ENCODE measurements at places on chromosomes 13 and 19.

DNA sequence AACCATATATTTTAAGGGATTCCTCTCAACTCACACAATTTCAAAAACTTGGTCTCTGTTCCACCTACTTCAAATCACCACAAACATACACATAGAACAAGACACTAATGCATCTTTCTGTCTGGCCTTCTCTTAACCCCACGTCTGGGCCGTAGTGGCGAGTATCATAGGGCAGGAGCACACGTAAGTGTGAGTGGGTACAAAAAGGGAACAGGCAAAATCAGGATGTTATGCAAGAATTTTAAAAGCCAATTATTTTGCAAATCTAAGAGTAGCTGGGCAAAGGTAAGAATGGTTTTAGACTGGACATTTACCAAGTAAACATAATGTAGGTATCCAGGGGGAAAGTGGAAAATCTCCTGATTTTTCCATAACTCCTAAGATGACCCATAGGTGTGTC, 35.1 kb downstream of the MTMR6 start:
- no peak for DNase-seq

GRCh38 chr19:3945838-3946237, 13.0 kb downstream of the NMRK2 start:
- no peak for DNase-seq

- no peak for DNase-seq
Measured at GRCh38 chr19:47111682-47112165, 1.9 kb downstream of the ZC3H4 start.

- no peak for DNase-seq
Measured at GRCh38 chr19:58549664-58550361, 5.1 kb downstream of the CHMP2A start.

- no peak for DNase-seq
Measured at GRCh38 chr13:44136696-44137268, 236.8 kb upstream of the SERP2 start.

DNA sequence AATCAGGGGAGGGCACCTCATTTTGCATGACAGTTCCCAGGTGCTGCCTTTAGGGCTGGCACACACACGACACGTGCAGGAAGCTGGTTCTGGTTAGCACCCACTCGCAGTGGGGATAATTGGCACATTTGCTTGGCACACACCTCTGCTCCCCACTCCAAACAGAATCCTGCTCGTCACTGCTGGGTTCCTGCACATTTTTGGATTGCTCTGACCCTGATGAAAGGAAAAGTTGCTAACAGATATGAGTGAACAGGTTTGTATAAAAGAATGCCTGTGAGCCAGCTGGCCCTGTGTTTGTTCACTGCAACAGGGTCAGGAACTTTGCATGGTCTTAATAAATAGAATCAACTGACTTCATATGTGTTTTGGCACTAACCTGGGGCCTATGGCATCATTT, 1500.4 kb downstream of the EFNB2 start:
- DNase-seq = no peak

DNA sequence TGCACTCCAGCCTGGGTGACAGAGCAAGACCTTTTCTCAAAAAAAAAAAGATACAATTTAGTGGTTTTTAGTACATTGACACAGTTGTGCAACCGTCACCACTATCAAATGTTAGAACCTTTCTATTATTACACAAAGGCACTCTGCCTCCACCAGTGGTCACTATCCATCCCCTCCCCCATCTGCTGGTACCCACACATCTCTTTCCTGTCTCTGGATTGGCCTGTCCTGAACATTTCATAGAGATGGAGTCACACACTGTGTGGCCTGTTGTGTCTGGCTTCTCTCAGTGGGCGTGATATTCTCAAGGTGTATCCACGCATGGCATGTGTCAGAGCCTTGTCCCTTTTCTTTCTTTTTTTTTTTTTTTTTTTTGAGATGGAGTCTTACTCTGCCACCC, 11.2 kb downstream of the KDM4B start:
- no peak for DNase-seq

GRCh38 chr13:110492679-110493593, 68.6 kb downstream of the RAB20 start:
- DNase-seq = no peak

DNA sequence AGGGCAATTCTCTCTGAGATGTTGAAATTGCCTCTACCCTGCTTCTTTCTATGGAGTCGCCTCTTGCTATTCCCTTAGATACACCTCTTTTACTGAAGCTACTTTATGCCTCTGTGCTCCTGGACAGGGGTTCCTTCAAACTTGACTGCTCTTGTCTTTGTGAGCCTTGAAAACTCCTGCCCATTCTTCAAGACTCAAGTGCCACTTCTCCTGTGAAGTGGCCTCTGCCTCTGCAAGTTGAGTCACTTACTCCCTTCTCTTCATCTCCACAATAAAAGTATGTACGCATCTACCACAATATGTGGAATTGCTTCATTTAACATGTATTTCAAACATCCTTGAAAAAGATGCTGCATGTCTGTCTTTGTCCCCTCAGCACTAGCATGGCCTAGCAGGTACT, 66.0 kb upstream of the TPP2 start:
- DNase-seq = no peak

DNA sequence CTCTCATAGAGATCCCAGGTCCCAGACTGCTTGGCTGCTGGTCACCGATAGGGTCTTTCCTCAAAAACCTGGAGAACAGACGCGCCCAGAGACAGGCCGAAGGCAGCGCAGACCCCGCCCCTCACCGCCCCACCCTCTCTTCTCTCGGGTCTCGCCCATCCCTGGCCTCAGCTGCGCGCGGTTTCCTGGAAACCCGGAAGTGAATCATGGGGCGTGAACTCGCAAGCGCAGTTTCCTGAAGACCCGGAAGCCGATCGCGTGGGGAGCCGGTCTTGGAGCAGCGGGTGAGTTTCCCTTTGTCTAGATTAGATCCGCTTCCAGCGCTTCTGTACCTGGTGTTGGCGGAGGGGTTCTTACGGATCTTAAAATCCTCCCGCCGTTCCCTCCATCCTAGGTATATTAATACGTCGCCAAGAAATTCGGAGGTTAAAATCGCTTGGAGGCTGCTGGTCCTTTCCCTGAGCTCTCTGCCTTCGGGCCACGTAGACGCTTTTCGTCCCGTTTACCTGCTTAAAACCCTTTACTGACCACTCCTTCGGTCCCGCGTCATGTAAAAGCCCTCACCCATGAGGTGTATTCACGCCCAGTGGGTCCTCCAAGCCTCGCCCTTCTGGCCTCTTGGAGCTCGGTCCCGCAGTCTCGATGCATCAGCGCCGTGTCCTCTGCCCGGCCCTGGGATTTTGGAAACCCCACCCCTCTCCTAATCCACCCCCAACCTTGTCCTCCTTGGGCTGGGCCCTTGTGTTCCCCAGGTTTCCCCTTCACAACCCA, at the start of gene ZNF578:
TSS of gene ZNF578 (plus strand) at position 230 of the 771 bp plus-strand sequence. CDS start 48,293 bp downstream, outside the sequence.
- peak; percentile 94 for DNase-seq

GRCh38 chr19:28388988-28389387, 824.0 kb downstream of the UQCRFS1 start:
- DNase-seq = no peak

DNA sequence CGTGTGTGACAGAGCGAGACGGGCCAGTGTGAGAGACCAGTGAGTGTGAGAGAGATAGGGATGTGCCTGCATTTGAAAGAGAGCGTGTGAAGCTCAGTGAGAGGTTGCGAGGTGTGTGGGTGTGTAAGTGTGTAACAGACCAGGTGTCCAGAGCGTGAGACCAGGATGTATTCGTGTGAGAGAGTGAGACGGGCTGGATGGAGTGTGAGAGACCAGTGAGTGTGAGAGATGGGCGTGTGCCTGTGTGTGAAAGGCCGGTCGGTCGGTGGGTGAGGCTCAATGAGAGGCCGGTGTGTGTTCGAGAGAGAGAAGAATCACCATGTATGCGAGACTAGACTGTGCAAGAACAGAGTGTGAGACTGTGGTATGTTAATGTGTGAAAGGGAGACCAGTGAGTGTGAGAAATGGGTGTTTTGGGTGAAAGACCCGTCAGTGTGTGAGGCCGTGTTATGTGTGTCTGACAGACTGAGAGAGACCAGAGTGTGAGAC, 679 bp downstream of the ZNF471 start:
- no peak for DNase-seq

DNA sequence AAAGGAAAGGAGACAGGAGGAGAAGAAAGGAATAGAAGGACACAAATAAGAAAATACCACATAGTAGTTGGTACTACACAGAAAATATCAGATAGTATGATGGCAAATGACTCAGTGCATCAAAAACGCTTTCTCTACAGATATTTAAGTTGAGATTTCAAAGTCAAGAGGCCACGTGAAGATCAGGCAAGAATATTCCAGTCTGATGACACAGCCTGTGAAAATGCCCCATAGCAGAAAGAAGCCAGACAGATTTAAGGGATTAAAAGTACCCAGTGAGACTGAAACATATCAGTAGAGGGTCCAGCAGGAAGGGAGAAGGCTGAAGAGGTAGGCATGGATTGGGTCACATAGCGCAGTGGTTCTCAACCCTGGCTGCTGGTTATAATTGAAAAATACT, 113.7 kb downstream of the VWA8 start:
- no peak for DNase-seq

- no peak for DNase-seq
Measured at GRCh38 chr13:37645181-37645740, 46.7 kb upstream of the POSTN start.

DNA sequence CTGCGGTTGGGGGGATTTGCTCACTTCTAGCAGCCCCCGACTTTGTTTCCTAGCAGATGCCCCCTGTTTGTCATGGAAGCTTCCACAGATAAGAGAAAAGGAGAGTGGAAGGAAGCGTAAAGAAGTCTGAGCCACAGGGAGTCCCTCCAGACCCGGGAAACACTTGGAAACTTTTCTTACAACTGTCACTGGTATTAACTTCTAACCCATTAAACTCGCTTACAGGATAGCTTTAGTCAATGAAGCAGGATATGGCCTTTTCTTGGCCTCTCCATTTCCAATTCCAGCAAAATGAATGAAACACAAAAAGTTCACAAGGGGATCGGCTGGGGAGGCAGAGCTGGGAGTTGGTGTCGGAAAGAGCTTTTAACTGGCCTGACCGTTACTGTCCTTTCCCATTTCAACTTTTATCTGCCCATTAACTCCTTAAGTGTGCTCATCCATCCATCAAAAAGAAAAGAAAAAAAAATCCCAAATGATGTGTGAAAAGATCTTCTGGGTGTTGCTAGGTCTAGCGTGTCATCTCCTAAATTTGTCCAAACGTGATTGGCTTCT, 231.9 kb upstream of the ARGLU1 start:
- no peak for DNase-seq

GRCh38 chr13:110089815-110090214, 217.1 kb downstream of the COL4A1 start:
- no peak for DNase-seq

- no peak for DNase-seq
Measured at GRCh38 chr13:102913914-102914313, 68.1 kb downstream of the ERCC5 start.

- peak; percentile 90 for DNase-seq
Measured at GRCh38 chr19:38224014-38224862, at the start of gene DPF1. Gene DPF1 (minus strand): TSS chr19:38224222. CDS start chr19:38224142, 80 bp downstream.

- no peak for DNase-seq
Measured at GRCh38 chr13:31919971-31920726, 111.4 kb upstream of the FRY start.

- DNase-seq = no peak
Measured at GRCh38 chr19:46742926-46743480, 2.9 kb upstream of the FKRP start.

DNA sequence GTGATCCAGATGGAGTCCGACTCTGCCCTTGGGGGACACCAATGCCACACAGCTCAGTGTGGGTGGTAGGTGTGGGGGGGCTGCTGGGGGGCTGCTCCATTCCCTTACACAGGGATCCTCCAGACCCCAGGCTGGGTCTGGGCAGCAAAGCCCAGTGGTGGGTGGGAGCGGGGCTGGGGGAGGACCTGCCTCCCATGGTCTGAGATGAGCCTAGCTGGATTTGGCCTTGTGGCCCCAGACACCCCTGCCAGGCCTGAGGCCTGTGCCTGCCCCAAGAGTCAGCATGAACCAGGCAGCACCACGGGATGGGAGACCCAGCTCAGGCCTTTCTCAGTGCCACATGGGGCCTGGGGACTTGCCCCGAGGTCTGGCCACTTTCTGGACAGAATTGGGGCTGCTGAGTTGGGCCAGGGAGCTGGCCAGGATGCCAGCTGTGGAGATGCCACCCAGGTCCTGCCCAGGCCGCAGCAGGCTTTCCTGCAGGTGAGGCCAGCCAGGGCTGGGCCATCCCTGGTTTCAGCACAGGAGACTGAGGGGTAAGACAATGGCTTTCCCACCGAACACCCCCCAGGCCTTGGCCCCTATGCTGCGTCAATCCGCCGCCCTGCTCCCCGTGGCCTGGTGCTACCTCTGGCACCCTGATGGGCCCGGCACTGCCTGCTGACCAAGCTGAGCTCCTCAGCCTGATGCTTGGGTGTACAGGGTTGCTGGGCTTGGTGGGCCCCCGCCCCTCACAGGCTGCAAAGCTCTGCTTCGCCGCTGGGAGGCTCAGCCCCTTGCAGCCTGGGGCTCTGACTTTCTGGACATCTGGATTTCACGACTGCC, 24.2 kb downstream of the CEBPG start:
- DNase-seq = no peak

All from left hindlimb (tissue), 1 donor.